ENCODE measurements at places on chromosomes 2 and 18. TPM values are rescaled to one million over a fixed set of nuclear protein-coding genes. Genes with fewer than 3 reads are reported as not detected.

EPAS1 gene
- 22.7 TPM for polyA plus RNA-seq

MEIS1 gene
- 1.1 TPM for polyA plus RNA-seq

HOXD12 gene
- not detected for polyA plus RNA-seq

ACMSD gene
- not detected for polyA plus RNA-seq

CYP26B1 gene
- 0.81 TPM for polyA plus RNA-seq

PPP1R1C gene
- polyA plus RNA-seq, result 0.33 TPM

ASPRV1 gene
- polyA plus RNA-seq, result 1.5 TPM

TNS1 gene
- 10.9 TPM for polyA plus RNA-seq

- no peaks in the 10 kb centered on the region for H3K36me3 ChIP-seq
- H3K4me1 ChIP-seq, result peaks cover 2% of the 10 kb centered on the region
- H3K27me3 ChIP-seq, result no peaks in the 10 kb centered on the region
- no peak overlapping the region for H3K27ac ChIP-seq
- no peak for DNase-seq
- no peak overlapping the region for H3K4me3 ChIP-seq
These were observed 1.3 kb downstream of the WDR35 start for GRCh38 chr2:19988600-19988999.

DNA sequence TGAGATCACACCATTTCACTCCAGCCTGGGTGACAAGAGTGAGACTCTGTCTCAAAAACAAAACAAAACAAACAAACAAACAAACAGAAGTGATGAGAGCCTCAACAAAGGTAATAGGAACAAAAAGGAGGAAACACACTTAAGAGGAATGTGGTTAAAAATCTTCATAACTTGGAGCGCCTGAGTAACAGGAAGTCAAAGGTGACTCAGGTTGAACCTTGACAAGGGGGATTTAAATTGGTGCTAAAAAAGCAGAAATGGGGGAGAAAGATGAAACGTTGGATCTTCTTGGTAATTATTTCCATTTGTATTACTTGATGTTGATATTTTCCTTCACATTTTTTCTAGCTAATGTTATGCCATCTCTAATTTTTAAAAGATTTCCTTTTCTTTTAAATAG, 318.5 kb upstream of the TCF4 start:
- H3K4me1 ChIP-seq, result no peaks in the 10 kb centered on the region
- no peak for DNase-seq
- H3K36me3 ChIP-seq, result no peaks in the 10 kb centered on the region
- no peaks in the 10 kb centered on the region for H3K27me3 ChIP-seq
- no peak overlapping the region for H3K27ac ChIP-seq

GRCh38 chr2:32450851-32451250, 94.0 kb downstream of the BIRC6 start:
- H3K4me1 ChIP-seq, result no peaks in the 10 kb centered on the region
- no peak overlapping the region for H3K4me3 ChIP-seq

DNA sequence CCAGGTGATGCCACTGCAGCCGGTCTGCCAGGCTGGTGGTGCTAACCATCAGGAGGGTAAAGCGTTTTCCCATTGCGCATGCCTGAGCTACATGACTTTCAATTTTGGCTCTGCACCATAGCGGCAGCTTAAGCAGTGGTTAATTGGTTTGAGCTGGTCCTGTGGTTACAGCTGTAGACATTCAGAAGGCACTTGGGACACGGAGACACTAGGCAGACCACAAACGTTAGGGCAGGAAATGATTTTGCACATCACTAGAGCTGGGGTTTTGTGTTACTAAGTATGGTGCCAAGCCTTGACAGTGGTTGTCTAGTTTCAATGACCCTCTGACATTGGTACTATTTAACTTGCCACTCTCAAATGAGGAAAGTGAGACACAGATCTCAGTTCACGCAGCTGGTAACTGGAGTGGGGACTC, 28.9 kb upstream of the CNOT11 start:
- no peak overlapping the region for H3K4me3 ChIP-seq
- H3K27ac ChIP-seq, result no peak overlapping the region
- H3K4me1 ChIP-seq, result no peaks in the 10 kb centered on the region
- H3K27me3 ChIP-seq, result no peaks in the 10 kb centered on the region
- DNase-seq, result no peak

GRCh38 chr2:148979919-148980277, 58.6 kb upstream of the LYPD6B start:
- no peak overlapping the region for H3K27ac ChIP-seq
- H3K4me1 ChIP-seq, result no peaks in the 10 kb centered on the region
- no peak for DNase-seq
- H3K27me3 ChIP-seq, result no peaks in the 10 kb centered on the region
- no peak overlapping the region for H3K4me3 ChIP-seq

DNA sequence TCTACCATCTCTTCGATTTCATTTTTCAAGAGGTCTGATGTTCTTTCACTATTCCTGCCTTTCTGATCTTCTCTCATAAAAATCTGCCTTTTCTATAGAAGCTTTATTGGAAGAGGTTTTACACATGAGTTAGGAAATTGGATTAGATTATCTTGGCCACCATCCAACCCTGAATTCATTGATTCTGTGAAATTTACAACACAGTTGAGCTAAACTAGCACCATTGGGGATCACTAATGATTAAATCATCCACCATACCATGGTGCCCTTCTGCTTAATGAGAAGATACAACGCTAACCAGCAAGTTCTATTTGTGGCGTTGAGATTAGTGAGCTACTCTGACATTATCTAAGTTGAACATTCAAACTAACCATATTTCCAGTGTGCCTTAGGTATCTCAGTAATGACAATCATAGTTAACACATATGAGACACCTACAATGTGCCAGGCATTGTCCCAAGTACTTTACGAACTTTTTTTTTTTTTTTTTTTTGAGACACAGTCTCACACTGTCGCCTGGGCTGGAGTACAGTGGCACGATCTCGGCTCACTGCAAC, 17.3 kb upstream of the LBH start:
- DNase-seq, result no peak
- no peaks in the 10 kb centered on the region for H3K36me3 ChIP-seq
- H3K27ac ChIP-seq, result no peak overlapping the region
- H3K4me3 ChIP-seq, result no peak overlapping the region
- H3K27me3 ChIP-seq, result no peaks in the 10 kb centered on the region

GRCh38 chr2:193518041-193518817, 1323.5 kb upstream of the TMEFF2 start:
- no peak for DNase-seq
- no peak overlapping the region for H3K4me3 ChIP-seq
- no peak overlapping the region for H3K27ac ChIP-seq

DNA sequence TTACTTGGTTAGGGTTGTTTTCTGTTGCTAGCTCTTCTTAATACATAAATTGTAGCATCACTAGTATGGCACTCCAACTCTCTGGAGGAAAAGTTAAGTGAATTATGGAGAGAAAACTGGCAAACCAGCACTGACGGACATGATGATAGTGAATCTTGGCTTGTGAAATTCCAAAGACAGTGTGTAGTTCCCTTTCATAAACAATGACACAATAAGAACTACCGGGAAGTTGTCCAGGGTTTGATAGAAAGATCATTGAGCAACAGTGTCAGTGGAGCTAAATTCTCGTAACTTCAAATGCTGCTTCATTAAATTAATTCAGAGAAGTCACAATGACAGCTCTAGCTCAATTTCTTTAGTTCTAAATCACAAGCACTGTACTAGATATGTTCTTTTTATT, 66.5 kb downstream of the RIT2 start:
- no peak for DNase-seq
- H3K36me3 ChIP-seq, result no peaks in the 10 kb centered on the region
- H3K27me3 ChIP-seq, result no peaks in the 10 kb centered on the region
- no peak overlapping the region for H3K27ac ChIP-seq
- no peaks in the 10 kb centered on the region for H3K4me1 ChIP-seq
- H3K4me3 ChIP-seq, result no peak overlapping the region

- H3K27ac ChIP-seq, result no peak overlapping the region
- no peak for DNase-seq
- H3K36me3 ChIP-seq, result no peaks in the 10 kb centered on the region
These were observed 137.6 kb downstream of the LAMA1 start for GRCh38 chr18:6979954-6980353.

Data from small intestine (tissue), 16 donors.